ENCODE measurements at places on chromosomes 1 and 21.

- DNase-seq: no peak
These were observed 91.9 kb upstream of the IGSF21 start for GRCh38 chr1:18015719-18016118.

DNA sequence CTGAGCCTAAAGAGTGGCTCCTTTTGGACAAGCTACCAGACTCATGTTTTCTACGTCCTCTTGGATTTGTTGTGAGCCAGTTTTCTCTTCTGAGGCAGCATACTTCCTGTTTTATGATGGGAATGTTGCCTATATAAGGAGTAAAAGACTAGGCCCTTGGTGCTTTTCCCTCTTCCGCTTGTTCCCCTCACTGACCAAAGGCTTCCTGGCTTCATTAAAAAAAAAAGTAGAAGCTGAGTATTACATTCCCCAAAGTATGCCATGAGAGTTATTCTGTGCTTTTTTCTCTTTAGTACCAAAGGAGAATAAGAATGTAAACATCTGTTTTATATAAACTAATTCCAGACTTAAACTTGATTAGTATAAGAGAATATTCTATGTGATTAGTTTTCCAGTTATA, 6.5 kb upstream of the HMCN1 start:
- no peak for DNase-seq

GRCh38 chr1:89724369-89725010, 91.6 kb downstream of the LRRC8C start:
- DNase-seq: peak; percentile 41

DNA sequence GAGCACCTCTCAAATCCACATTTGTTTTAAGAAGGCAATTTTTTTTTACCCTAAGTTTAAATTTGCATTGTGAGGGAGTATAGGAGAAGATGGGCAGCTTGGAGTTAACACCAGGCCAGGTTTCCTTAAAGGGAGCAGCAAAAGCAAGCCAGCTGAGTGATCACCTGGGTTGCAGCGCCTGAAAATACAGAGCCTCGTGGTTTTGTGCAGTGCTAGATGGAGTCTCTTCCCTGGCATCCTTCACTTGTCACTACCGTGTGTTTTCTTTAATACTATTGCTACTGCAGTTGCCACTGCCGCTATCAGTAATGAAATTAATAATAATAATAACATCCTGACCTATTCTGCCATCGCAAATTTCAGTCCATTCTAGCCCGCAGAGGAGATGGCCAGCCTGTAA, 35.2 kb upstream of the VAV3 start:
- DNase-seq: no peak

- no peak for DNase-seq
These were observed 280.7 kb downstream of the RPS6KC1 start for GRCh38 chr1:213331631-213332175.

- DNase-seq: no peak
These were observed 120.5 kb upstream of the KLHDC7A start for GRCh38 chr1:18360251-18360650.

GRCh38 chr1:191970116-191970515, 188.1 kb upstream of the RGS18 start:
- no peak for DNase-seq

DNA sequence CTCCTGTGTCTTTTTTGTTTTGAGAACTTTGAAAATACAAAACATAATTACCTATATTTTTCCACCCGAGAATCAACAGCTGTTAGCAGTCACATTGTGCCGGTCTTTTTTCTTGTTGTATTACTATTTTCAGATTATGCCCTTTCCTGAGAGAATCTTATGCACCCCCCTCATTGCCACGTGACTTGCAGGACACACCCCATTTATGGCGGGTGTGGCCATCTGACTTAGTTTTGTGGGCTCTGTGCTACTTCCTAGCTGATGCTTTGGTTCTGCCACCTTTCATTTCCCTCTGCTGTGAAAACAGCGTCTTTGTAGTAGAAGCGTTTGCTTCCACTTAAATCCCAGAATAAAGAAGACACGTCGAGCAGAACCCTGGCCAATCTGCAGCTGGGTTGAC, 82.8 kb upstream of the SOX13 start:
- no peak for DNase-seq

DNA sequence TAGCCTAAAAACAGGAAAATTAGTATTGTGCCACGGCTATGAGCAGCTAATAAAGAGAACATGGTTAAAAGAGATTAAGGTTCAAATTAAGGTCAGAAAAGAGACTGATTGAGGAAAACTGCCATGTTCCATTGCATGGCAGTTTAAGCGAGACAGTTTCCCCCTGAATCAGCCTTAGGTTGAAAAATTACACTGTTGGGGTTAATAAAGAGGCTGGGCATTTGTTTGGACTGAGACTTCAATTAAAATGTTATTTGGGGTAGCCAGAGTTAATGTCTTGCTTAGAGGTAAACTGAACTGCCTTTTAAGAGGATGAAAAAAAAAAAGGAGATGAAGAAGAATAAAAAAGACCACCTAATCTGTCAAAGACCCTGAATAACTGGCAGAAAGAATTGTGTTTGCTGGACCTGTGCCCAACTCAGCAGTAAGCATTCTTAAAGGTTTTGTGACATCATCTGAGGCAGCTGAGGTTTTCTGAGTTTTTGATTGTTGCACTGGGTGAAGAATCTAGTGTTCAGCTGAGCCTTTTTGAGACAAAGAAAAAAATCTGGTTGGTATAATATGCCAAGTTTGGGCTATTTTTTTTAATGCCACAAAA, 17.7 kb upstream of the PROX1 start:
- DNase-seq: no peak

DNA sequence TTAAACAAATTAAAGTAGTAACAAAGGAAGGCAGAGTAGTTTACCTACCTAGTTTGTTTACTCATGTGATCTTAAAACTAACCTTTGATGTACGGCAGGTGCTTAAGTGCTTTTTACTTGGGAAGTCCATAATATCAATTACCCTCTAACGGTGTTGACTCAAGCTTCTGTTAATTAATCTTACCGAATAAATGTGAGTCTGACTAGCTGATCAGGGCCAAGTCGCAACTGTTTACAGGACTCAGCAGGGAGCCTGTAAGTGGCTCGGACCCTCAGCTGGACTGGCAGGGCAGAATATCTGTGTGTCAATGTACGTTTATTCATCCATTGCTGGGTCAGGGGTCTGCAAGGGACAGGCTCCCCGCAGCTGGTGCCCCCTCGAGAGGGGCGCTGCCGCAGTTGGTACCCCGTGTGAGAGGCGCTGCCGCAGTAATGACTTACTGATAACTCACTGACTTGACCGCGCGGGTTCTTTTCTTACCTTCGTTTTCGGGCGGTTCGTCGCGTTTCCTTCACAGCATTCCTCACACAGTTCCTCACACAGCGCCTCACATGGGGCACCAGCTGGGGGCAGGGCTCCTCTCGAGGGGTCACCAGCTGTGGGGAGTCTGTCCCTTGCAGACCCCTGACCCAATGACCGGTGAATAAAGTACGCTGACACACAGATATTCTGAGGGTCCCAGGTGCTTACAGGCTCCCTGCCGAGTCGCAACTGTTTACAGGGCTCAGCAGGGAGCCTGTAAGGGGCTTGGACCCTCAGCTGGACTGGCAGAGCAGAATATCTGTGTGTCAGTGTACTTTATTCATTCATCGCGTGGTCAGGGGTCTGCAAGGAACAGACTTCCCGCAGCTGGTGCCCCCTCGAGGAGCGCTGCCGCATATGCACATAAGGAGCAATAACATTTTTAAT, 3.0 kb downstream of the FMO1 start:
- DNase-seq: peak; percentile 87

- no peak for DNase-seq
These were observed 37.3 kb downstream of the OBSCN start for GRCh38 chr1:228245111-228245510.

DNA sequence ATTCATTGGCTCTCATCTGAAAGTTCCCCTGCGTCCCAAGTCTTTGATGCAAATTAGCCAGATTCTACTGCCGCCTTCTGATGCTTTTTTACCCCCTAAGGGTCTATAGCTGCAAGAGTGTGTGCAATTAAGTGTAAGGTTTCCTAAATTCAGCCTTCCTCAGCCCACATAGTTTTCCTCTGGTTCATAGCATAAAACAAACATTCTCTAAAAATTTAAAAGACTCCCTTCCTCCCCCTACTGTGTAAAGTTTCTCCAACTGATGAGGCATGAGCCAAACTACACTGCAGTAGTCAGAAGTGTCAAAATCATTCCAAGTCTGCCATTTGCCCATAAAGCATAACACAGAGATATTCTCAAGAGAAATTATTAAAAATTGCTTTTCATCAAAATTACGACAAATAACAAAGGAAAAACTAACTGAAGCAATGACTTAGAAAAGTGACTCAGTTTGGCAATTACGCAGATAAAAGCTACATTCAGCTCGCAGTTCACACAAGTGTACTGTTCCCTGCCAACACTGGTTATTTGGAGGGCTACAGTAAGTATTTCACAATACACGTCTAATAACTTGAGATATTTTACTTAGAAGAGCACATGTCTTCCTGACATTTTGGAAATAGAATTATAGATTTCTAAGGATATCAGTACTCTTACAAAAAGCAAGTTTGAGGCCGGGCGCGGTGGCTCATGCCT, 15.4 kb downstream of the KCNH1 start:
- DNase-seq: no peak

- no peak for DNase-seq
These were observed at the start of gene FBLIM1 for GRCh38 chr1:15758343-15758931. Gene FBLIM1, plus strand, starts transcription at chr1:15758795. Its CDS starts 6,189 bp downstream, at chr1:15764984.

- no peak for DNase-seq
These were observed 18.0 kb downstream of the KIAA0319L start for GRCh38 chr1:35539073-35539823.

- DNase-seq: no peak
These were observed 59.5 kb downstream of the KLHDC7A start for GRCh38 chr1:18540136-18540765.

DNA sequence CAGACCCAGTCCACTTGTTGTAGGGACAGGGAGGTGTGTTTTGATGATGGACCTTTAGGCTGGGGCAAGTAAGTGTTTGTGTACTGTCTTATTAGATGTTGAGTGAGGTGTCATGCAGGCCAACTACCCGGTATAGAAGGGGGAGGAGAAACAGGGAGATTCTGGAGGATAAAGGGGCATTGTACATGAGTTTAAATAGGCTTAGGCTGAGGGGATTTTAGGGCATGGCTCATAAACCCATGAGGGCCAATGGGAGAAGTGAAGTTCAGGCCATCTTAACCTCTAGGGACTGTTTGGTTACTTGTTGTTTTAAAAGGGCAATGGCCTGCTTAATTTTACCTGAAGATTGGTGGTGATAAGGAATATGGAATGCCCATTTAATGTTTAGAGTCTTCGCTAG, 38.2 kb upstream of the PLA2G5 start:
- no peak for DNase-seq

- DNase-seq: no peak
These were observed 21.3 kb downstream of the TRPM2 start for GRCh38 chr21:44374601-44375280.

DNA sequence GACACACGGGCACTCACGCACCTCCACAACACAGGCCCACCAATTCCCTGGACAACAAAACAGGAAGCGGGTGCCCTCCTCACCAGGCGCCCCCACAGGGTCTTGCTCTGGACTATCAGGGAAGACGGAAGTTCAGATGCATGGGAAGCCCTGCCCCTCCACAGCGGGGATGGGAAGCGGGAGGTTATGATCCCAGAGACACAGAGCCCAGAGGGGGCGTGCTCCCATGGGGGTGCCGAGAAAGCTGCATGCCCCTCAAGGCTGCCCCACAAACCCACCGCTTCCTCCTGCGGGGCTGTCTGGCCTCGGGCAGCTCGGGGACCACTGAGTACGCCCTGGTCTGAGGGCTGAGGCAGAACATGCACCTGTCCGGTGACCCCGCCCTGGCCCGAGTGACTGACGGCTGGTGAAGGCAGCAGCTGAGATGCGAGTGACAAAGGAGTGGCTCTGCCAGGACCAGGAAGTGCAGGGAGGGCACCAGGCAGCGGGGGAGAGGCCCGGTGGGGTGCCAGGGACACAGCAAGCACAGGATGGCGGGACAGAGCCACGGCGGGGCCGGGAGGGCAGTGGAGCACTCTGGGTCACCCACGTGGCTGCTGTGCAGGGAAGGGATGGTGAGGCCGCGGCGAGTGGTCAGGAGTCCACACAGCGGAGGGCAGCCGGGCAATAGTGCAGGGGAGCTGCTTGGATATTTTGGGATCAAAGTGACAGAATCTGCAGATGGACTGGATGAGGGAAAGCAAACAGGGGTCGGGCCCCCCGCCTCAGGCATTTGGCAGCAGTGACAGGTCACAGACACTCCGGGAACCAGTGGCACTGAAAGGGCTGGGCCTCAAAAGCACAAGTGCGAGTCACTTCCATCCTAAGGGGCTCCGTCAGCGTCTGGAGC, 18.6 kb downstream of the NADK start:
- DNase-seq: no peak

GRCh38 chr1:169427081-169427641, at the start of gene CCDC181:
Gene CCDC181, minus strand, starts transcription at chr1:169427474. Its CDS starts 2,547 bp downstream, at chr1:169424927.
- DNase-seq: no peak

DNA sequence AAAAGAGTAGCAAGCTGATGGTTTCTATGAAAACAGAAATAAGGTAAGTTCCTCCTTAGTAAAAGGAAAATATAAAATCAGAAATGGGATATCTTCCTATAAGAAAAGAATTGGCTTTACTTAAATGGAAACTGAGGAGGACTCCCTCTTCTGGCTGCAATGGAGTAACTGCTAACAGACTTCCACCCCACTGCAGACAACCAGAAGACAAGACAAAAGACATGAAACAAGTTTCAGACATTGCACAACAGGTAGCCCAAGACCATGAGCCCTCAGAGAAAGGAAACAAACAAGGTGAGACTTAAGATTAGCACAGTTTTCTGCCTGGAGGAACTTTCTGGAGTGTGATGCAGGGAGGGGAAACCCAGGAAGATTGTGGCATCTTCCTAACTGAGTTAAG, 17.0 kb upstream of the OLFML2B start:
- peak; percentile 14 for DNase-seq

DNA sequence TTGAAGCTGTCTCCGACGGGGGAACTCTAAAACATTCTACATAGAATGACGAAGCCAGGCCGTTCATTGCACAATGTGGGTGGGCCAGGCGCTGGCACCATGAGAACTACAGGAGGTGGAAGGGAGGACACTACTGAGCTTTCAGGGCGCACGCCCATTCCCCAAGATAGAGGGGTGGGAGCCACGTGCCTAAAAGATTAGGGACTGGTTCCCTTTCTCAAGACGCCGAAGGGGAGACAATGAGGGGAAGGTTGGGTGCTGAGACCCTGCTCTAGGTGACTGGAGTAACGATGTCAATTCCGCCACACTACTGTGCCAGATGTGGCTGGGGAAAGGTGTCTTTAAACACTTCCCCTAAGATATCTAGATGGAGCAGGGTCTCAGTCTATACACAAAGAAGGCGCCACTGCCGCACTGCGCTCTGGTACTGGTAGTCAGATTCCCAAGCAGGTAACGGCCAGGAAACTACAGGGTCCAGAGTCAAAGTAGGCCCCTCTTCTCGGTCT, 782 bp downstream of the CSDE1 start:
- DNase-seq: no peak

- DNase-seq: no peak
These were observed 23.4 kb downstream of the CACNA1E start for GRCh38 chr1:181506563-181507353.

Measured in OCI-LY7 (cell line).